ENCODE measurements at places on chromosomes 11 and 22.

- no peak for DNase-seq
Measured at GRCh38 chr11:125313271-125314219, 149.0 kb downstream of the PKNOX2 start.

GRCh38 chr11:96284917-96285316 lies 58.1 kb downstream of the MAML2 start:
- no peak for DNase-seq

- no peak for DNase-seq
Measured at GRCh38 chr11:65730461-65730860, 9.9 kb upstream of the RNASEH2C start.

GRCh38 chr11:94678236-94678635 lies 89.9 kb upstream of the AMOTL1 start:
- no peak for DNase-seq

DNA sequence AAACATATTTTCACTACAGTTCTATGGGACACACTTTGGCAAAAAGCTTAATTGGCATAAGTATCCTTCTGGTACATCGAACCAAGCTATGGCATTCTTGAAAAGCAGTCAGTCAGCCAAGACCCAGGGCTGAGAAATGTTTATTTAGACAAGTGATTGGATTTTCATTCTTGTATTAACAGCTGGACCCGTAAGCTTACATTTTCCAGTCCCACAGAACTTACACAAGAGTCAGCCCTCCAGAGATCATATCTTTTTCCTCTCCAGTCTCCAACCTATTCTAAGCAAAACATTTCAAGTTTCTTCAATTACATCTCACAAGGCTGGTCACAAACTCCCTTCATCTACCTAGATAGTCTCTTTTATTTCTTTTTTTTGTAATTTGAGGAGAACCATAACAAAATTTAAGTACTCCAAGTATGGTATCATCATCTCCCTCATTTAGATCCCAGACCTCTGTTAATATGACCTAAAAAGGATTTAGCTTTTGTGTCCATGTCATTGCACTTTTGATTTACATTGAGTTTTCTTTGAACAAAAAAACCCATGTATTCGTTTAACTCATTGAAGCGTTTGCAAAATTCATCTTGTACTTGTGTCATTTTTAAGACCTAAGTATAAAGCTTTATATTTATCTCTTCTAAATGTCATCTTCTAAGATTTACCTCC lies 67.9 kb upstream of the GRK3 start:
- DNase-seq, result no peak

DNA sequence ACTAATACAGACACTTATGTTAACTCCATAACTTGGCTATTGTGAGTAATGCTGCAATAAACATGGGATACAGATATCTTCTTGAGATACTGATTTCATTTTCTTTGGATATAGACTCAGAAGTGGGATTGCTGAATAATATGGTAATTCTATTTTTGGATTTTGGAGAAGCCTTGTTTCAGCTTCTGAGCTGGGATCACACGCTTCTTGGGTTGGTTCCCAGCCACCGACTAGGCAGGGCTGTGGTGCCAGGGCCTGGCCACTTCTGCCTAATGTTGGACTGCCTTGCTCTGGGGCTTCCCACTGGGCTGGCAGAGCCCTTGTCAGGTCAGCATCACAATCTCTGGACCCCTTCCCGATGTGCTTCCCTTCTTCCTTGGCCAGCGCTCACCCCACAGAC lies 14.0 kb upstream of the MCHR1 start:
- no peak for DNase-seq

GRCh38 chr22:26127126-26127525 lies 42.1 kb upstream of the SEZ6L start:
- no peak for DNase-seq

DNA sequence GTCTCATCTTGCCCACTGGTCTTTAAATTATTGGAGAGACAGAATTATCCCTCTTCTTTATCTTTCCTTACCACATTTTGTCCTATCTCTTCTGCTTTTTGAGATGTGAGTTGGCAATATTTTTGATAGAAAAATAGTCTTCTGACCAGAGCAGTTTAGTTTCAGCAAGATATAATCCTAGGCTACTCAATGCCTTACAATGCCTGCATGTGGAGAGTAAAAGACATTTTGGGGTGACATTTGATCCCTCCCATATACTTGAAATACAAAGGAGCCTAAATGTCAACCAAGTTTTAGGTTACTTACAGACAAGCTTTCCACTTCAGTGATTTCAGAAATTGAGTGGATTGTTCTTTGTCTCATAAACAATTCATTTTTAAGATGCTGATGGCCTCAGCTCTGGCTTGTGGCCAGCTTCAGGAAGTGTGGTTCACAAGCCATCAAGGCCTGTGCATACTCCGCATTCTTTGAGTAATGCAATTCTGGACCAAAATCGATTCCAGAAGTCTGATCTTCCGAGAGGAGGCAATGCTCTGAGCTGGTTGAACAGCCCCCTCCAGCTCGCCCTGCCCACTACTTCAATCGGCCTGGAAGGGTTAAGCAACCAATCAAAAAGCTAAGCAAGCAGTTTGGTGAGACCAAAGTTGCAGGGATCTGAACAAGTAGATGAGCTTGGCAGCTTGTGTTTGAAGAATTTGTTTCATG lies 274.4 kb downstream of the BLID start:
- DNase-seq, result no peak

GRCh38 chr11:104366321-104366734 lies 202.4 kb upstream of the PDGFD start:
- DNase-seq, result no peak

DNA sequence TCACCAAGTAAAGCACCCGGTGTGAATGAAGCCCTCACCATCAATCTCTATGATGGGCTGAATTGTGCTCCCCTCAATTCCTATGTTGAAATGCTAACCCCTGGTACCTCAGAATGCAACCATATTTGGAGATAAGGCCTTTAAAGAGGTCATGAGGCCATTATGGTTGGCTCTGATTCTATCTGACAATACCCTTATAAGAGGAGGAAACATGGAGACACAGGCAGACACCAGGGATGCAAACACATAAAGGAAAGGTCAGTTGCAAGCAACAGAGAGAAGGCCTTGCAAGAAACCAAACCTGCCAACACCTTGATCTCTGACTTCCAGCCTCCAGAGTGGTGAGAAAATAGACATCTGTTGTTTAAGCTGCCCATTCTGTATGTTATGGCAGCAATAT lies 13.3 kb upstream of the ZNF280A start:
- DNase-seq, result no peak

- no peak for DNase-seq
Measured at GRCh38 chr11:35359321-35360054, 59.9 kb downstream of the SLC1A2 start.

DNA sequence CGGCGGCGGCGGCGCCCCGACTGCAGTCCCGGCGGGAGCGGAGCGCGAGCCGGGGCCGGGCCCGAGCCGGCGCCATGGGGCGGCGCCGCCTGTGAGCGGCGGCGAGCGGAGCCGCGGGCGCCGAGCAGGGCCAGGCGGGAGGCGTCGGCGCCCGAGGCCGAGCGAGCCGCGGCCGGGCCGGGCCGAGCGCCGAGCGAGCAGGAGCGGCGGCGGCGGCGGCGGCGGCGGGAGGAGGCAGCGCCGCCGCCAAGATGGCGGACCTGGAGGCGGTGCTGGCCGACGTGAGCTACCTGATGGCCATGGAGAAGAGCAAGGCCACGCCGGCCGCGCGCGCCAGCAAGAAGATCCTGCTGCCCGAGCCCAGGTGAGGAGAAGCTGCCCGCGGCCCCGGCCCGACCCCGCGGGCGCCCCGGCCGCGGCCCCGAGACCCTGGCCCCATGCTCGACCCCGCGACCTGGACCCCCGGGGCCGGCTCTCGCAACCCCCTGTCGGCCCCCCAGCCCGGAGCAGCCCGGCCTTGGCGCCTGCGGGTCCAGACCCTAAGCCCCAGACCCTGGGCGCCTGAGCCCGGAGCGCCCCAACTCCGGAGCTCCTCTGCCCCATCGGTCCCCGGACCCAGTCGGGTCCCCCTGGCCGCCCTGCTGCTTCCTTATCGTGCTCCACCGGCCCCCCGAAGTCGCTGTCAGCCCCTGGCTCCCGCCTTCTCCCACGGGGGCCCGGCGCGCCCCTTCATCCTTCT lies at the start of gene GRK2:
Gene GRK2 (plus strand): TSS at position 25 of the 739 bp plus-strand sequence. CDS start 227 bp downstream, at position 252.
- DNase-seq, result no peak

DNA sequence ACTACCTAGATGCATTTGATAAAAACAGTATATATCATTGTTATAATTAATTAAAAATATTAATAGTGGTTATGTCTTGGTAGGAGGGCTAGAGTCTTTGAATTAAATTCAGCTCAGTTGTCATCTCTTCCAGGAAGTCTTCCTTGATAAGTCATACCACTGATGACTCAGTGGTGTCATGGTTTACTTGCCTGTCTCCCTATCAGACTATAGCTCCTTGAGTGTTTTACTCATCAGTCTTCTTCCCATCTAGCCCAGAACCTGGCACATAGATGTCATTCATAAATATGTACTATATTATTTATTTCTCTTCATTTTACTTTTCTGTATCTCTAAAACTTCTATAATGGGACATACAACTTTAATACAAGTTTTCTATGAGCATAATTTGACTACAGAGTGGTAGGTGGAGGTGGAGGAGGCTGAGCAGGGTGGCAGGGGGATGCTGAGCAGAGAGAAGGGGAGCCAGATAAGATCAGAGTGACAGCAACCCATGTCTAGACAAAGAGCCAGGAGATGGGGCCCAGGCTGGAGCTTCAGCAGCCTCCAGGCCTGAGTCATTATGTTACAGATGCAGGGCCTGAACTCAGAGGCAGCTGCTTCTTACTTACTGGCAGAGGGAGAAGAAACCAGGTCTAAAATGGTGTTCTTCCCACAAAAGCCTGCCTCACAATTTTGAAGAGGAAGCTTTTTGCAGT lies 82.3 kb upstream of the PHOX2A start:
- DNase-seq, result no peak
